LHCN-M2 (cell line): ENCODE measurements at places on chromosomes 2 and 18.
A peak's percentile ranks its signal among the peaks of the same experiment; 100 is the strongest.

DNA sequence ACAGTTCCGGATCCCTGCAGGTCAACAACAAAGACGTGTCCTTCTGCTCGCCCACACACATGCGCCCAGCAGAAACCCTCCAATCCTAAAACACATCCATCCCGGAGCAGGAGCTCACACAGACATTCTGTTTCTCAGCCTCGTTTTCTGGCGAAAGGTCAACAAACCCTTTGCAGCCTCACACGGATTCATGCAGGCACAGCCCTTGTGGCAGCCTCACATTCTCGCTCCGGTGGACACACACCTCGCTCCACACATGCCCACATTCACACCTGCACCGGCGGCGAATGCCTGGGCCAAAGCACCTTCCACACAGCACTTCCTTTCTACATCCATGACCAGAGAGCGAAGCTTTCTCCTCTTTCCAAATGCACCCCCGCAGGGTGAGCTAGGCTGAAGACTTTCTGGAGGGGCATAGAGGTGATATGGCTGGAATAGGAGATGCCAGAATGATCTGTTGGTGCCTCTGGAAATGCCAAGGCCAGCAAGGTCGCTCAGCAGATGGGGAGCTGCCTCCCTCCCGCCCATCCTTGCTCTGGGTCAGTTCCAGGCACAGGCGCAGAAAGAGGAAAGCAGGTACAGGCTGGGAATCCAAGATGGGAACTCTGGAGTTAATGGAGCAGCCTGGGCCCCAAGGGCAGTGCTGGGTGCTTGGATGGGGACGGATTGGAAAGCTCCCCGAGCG, 88.8 kb downstream of the CELF4 start:
- no peak for DNase-seq

- DNase-seq, result peak; percentile 9
Measured at GRCh38 chr2:216735086-216735485, 39.7 kb upstream of the IGFBP5 start.

- DNase-seq, result no peak
Measured at GRCh38 chr2:45647986-45648520, 3.4 kb upstream of the PRKCE start.

GRCh38 chr2:162018530-162018929, 55.5 kb downstream of the DPP4 start:
- no peak for DNase-seq
